ENCODE measurements at places on chromosomes 12 and 14.

DNA sequence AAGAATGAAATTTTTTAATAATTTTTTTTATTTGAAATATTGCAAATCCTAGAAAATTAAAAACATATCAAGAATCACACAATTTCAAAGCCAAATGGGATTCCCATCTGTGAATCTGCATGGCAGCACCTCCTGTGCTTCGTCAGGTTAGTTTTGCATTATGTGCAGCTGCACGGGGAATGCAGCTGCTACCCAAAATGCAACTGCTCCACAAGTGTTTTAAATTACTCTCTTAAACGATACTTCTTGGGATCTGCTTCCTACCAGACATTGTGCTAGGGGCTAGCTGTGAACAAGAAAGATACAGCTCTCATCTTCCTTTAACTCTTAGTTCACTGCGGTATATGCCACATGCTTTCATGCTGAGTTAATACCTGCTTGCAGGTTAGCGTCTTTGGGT is 154.2 kb downstream of the CRADD start:
- no peak for DNase-seq

DNA sequence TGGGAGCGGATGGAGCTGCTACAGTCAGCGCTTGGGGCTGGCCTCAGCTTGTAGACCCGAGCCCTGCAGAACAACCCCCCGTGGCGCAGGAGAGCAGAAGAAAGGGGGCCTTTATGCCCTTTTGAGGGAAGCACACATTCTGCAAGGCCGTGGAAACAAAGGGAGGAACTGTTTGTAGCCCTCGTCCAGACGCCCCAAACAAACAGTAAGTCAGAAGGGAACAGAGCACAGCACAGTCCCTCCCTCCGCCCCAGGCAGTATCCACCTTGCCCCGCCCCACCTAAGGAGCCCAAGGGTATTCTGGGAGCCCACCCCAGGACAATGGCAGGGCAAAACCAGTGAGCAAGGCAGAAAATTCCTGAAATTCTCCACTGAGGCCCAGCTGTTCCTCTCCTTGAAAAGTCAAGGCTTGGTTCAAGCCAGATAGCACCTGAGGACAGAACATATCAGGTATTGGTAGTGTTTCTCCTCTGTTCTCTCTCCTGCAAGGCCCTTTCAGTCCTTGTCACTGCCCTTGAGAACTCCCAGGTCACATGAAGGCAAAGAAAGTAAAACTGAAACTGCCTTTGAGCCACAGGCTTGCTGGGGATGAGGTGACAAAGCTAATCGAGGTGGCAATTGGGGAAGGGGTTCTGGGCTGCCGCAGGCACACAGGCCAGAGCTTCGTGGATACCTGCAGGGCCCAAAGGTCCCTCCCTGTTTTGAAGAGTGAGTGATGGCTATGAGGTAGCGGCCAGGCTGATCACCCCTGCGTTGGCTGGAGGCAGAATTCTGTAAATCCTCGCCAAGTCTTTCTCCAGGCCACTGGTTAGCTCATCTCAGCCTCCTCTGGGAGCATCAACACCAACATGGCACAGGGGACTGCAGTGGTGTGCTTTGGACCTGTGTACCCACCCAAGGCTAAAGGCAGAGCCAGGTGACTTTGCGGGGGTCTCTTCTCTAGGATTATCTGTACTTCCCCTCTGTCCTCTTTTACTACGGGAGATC is 499 bp downstream of the DGLUCY start:
- peak; percentile 54 for DNase-seq

DNA sequence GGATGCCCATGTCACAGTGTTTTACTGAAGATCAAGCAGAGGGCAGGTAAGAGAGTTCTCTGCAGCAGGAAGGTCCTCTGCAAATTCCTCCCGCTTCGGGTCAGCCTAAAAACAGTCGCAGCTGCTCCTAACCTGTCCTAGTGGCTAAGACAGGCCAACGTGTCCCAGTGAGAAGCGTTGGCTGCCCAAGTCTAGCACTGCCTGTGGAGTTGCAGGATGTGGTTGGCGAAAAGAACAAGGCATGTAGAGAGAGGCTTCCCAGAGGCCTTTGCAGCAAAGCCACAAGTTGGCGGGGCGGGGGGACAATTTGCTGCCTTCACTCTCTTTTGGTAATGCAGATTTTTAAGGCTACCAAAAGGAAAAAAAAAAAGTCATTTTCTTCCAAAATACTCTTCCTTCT is 340.1 kb downstream of the BCL11B start:
- DNase-seq: no peak

GRCh38 chr12:50611021-50611744 is 106.4 kb downstream of the DIP2B start:
- no peak for DNase-seq

DNA sequence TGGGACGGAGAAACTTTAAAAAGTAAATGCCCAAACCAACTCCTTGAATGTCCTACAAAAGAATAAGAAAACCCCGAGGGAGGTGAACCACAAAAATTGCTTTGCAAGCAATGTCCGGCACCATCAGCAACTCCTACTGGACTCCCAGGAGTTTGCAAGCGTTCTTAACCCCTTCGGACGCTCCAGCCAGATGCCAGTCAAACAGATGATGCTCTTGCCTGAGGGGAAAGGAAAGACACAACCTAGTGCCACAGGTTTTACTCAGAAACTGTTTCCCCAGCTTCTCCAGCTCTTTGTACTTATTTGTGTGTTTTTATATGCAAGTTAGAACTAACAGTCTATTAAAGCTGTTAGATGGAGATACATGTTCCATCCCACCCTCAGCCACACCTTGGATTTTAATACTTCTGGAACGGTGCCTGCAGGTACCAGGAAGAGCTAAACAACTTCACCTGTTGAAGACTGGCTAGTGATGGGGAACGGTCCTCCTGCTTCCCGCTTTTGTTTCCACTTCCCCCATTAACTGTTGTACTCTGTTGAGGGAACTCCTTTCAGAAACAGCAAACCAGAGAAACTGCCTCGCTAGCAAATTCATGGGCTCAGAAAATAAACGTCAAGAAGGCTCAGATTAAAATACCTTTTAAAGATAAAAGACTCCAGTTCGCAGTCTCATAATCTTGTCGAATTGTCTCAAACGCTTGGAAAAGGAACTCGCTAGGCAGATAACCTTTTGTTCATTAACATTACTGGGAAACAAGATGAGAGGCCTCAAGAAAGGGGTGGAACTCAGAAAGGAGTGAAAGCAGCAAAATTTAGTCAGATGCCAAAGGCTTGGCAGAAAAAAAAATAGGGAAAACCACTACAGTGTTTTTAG is 1.1 kb upstream of the FERMT2 start:
- peak; percentile 82 for DNase-seq

GRCh38 chr12:560691-561390 is 101.1 kb downstream of the B4GALNT3 start:
- DNase-seq: no peak

DNA sequence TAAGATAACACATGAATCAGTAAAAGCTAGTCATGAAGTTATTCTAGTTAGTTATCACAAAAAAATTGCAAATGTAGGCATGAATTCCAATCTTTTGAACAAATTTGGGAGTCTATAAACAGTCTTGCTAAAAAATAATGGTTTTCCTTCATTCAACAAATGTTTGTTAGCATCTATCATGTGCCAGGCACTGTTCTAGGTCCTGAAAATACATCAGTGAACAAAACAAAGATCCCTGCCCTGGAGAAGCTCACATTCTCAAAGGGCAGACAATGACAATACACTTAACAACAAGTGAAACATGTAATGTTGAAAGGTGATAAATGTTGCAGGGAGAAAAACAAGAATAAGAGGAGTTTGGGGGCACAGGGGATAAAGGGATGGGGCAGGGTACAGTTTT is 86.9 kb downstream of the OTX2 start:
- DNase-seq: no peak

GRCh38 chr12:51449580-51450246 is 25.1 kb downstream of the SLC4A8 start:
- no peak for DNase-seq

DNA sequence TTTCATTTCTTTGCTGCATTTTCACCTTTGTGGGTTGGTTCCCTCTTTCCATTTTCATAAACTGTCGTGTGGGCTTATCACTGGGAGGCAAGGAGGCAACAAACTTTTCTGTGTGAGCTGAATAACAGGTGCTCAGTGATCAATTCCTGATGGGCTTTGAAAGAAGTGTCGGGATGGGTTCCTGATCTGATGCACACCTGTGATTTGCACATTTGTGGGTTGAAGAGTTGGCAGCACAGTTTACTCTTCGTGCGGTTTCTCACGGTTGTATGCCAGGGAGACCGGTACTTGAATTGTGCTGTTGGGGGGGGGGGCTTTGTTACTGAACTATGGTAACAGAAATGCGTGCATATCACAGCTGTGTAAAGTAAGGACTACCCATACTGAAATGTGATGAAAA is 16.0 kb upstream of the ASPG start:
- no peak for DNase-seq

GRCh38 chr14:51963286-51963685 is 26.1 kb upstream of the RTRAF start:
- peak; percentile 21 for DNase-seq

DNA sequence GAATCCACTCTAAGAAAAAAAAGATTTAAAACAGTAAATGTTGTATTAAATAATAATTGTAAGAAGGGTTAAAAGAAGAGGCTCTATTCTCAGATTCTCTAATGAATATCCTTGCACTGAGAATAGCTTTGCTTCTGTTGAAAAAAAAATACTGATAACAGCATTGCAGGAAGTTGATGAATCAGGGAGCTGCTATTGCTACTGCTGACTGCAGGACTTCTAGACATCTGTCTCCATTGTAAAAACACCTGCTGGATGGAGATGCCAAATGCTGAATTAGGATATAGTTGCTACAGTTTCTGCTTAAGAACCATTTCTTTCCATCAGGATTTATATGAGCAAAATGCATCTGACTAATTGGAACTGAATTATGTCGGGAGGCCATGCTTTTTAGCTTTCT is 50.3 kb upstream of the ANP32D start:
- DNase-seq: no peak

GRCh38 chr14:75094896-75095295 is 25.5 kb downstream of the ZC2HC1C start:
- peak; percentile 89 for DNase-seq

GRCh38 chr12:125685915-125686314 is 620.7 kb downstream of the AACS start:
- DNase-seq: no peak

GRCh38 chr14:91883753-91884152 is 16.4 kb upstream of the TC2N start:
- DNase-seq: no peak

- no peak for DNase-seq
Observed at GRCh38 chr12:57813111-57813970, 5.2 kb downstream of the AVIL start.

DNA sequence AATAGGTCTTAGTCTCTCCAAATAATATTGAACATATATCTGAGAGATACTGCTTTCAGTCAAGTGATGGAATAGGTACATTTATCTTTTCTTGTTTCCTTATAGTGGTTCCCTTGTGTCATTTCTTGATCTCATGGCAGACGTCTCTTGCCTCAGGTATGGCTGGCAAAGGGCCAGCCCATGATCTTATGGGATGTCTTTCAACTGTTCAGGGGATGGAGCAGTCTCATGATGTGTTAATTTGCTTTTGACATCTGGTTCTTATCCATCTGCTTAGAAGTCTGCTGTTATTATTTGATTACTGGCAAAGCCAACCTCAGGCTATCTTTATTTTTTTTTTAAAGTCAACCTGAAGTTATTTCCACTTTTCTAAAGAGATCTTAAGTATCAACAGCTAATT is 262.9 kb downstream of the TMEM117 start:
- DNase-seq: no peak

DNA sequence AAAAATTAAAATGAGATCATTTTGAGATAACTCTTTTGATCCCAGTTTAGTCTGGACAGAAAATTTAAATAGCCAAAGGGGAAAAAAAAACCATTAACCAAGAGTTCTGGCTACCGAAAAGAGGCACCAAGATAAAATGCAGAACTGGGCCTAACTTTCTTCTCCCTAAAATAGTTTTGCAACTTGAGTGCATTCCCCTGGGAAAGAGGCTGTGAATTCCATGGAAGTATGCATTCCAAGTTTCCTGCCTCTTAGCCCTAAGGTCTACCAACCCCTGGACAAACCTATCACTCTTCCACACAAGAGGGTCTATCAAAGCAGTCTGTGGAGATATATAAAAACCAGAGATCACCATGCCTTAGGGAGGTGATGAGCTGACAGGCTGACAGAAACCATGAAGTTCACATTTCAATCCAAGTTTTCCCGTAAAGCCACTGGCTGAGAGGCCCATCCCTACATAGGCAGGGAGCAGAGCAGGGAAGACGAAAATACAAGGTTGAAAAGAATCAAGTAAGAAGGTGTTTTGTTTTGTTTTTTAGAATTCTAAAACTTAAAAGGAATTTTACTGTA is 33.8 kb downstream of the DCP1B start:
- peak; percentile 56 for DNase-seq

GRCh38 chr12:41967668-41968500 is 176.8 kb downstream of the GXYLT1 start:
- DNase-seq: no peak

DNA sequence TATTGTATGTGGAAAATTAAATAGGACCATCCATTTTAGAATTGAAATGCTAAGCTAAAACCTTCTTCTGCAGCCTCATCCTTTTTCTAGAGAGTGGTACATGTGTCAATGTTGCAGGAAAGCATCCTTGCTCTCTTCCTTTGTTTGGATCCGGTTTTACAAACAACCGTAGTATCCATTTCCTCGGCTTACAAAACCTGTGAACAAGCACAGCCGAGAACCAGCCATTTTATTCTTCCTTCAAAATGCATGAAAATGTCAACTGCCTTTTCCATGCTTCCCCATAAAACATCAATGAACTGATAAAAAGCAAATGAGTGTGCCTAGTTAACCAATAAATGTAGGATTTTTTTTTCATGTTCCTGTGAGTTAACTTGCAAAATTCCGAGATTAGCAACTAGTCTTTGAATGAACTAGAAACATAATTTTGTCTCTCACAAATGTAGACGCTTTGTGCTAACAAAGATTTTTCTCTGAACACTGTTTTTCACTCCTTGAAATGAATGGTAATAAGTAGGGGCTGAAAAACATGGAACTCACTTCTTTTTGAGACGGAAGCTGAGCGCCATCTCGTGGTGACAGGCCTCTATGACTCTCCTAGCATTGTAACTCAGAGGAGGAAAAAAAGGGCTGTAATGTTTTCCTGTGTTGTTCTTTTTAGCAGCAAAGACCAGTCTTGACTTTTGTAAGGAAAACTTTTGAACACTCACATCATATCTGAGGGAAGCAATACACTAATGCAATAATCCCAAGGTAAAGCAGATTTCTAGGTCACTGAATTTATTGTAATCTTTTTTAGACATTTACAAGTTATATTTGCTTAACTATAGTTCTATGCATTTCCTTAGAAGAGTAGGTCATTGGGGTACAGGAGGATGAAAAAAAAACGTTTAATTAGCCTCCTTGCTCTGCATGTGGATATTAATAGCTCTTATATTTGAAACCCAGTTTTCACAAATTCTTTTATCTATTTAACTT is 157.4 kb upstream of the FOXG1 start:
- peak; percentile 56 for DNase-seq

DNA sequence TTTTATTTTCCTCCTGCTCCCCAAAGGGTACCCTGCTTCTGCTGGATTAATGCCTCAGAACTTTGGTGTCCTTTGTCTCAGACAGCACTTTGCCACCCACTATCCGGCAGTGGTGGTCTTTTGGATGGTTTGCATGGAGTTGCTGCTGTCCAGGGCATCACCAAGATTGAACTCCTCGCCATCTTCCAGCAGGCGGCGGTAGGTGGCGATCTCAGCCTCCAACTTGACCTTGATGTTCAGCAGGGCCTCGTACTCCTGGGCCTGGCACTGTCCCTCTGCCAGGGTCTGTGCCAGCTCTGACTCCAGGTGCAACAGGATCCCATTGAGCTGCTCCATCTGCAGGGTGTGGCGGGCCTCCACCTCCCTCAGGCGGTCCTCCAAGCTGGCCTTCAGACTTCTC is 9.4 kb upstream of the NOPCHAP1 start:
- DNase-seq: no peak

Data from fibroblast of skin of scalp (primary cell).